ENCODE measurements at places on chromosomes 1 and 21. TPM values are rescaled to one million over a fixed set of nuclear protein-coding genes. Genes with fewer than 3 reads are reported as not detected.

The TNFSF4 gene
- 2.7 TPM for polyA plus RNA-seq

The C1orf146 gene
- polyA plus RNA-seq: 0.14 TPM

The AMY1B gene
- polyA plus RNA-seq: 0.45 TPM

DNA sequence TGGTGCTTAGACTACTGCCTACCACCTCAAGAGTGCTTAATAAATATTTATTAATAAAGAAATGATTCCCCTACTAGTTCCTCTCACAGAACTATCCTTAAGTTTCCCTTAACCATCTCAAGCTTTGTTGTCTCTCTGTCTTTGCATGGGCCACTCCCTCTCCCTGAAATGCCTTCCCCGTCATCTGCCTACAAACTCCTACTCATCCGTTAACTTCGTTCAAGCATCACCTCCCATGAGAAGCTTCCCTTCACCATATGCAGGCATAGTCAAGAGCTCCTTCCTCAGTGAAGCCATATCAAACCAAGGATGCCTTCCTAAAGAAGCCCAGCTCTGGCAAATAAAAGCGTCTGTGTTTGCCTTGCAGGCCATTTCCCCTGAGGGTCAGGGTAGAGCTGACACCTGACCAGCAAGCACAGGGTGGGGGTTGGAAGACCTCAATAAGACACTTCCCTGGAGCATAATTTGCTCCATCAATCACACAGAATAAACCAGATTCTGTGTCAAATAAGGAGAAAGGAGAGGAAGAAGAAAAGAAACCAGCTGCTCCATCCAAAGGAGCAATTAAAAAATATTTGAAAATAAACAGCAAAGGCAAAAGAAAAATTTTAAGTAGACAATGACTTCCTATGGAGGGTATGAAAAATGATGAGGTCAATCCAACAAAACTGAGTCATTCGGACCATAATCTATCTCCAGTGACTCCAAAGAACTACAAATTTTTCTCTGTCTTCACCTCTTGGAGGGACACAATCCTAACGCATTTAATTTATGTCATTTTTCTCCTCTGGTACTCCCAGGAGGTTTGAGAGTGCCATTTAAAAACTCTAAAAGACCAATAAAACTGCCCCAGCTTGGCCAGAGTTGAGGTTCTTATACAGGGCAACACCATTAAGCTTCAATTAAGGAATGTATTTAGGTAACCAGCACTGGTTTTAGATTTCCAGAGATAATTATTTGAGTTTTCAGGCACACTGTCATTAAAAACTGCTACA lies 303.6 kb downstream of the KCNH1 start:
- no peak for DNase-seq

Measured in right lung (tissue), 10 donors.